ENCODE measurements at places on chromosomes 3 and 15.

GRCh38 chr3:13348661-13349396 lies 71.3 kb downstream of the NUP210 start:
- no peak for DNase-seq

GRCh38 chr3:188007897-188008296 lies 146.1 kb upstream of the LPP start:
- no peak for DNase-seq

GRCh38 chr3:88364926-88365325 lies 215.2 kb downstream of the C3orf38 start:
- no peak for DNase-seq

DNA sequence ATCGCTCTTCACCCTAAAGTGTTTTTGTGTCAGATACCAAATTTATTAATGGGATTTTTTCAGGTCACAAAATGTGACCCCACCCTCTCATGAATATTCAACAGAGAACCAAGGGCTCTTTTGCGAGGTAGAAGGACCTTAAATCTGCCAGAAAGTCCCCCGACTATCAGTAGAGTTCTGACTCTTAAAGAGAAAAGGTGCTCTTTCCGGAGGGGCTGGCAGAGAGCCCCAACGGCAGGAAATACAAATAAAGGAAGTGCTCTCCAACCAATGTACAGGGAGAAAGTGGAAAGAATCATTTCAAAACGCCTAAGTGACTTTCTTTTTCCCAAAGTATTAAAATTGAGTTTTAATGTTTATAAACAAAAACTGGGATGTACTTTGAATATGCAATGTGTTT lies 517.2 kb downstream of the FOXP1 start:
- DNase-seq: no peak

DNA sequence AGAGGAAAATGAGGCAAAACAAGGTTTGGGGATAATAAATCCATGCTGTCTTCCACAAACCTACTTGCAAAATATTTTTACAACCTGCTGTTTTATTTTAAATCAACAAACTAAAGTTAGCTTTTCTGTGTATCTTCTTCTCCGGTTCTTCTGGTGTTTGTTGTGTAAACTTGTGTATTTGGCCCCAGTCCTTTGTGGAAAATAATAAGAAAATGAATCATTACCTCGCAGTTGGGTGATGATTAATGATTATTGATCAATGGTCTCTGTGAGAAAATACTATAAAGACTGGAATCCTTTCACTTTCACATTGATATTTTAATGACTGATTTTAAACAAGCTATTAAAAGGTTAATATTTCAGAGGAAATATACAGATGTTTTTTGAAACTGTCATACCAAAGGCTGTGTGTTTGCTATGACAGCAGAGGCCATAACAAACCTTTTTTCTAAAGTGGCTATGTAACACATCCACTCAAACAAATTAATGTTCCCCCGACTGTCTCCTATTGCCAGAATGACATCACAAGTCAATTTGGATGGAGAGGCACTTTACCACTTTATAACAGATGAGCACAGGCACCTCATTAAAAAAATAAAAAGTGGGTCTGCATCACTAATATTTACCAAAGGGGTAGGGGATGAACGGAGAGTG lies 152.5 kb downstream of the MEX3B start:
- DNase-seq: no peak

- no peak for DNase-seq
Measured at GRCh38 chr15:52656412-52656811, 22.8 kb downstream of the ATOSA start.

- DNase-seq: no peak
Measured at GRCh38 chr3:142613491-142613890, 17.3 kb downstream of the PLS1 start.

GRCh38 chr3:113231827-113232253 lies 20.5 kb downstream of the BOC start:
- DNase-seq: no peak
